Breast epithelium (tissue), 4 donors: ENCODE measurements at places on chromosomes 7 and 10. TPM values are rescaled to one million over a fixed set of nuclear protein-coding genes. Genes with fewer than 3 reads are reported as not detected.

Gene SLC39A12
- under 0.01 TPM for total RNA-seq

Gene FXYD4
- not detected for total RNA-seq

Gene ZNF488
- total RNA-seq: 0.44 TPM

Gene NPM3
- 61.0 TPM for total RNA-seq

Gene LAMB4
- 0.29 TPM for total RNA-seq

Gene LRGUK
- total RNA-seq: 1.6 TPM

Gene CFAP43
- total RNA-seq: 0.32 TPM

Gene NKX1-2
- not detected for total RNA-seq

Gene CNNM1
- 0.98 TPM for total RNA-seq

Gene DNAJC12
- total RNA-seq: 19.0 TPM

Gene CYP2C19
- not detected for total RNA-seq

Gene VSTM2A
- not detected for total RNA-seq

- no peaks in the 10 kb centered on the region for H3K36me3 ChIP-seq
- no peaks in the 10 kb centered on the region for H3K27me3 ChIP-seq
- DNase-seq: no peak
- H3K4me1 ChIP-seq: no peaks in the 10 kb centered on the region
- no peak overlapping the region for H3K4me3 ChIP-seq
- H3K27ac ChIP-seq: no peak overlapping the region
Observed at GRCh38 chr10:77664008-77664407, 26.4 kb upstream of the KCNMA1 start.

GRCh38 chr10:97025613-97026242 is 160.0 kb downstream of the SLIT1 start:
- no peak overlapping the region for H3K4me3 ChIP-seq
- no peaks in the 10 kb centered on the region for H3K4me1 ChIP-seq
- no peaks in the 10 kb centered on the region for H3K36me3 ChIP-seq
- no peak overlapping the region for H3K27ac ChIP-seq

- no peaks in the 10 kb centered on the region for H3K27me3 ChIP-seq
- no peaks in the 10 kb centered on the region for H3K36me3 ChIP-seq
- peak overlapping the region; percentile 41 for H3K4me3 ChIP-seq
- H3K4me1 ChIP-seq: no peaks in the 10 kb centered on the region
- peak; percentile 89 for DNase-seq
Observed at GRCh38 chr10:101830322-101831168, 12.3 kb upstream of the OGA start.

GRCh38 chr10:110354322-110354766 is 49.6 kb upstream of the SMNDC1 start:
- peak; percentile 85 for DNase-seq
- no peaks in the 10 kb centered on the region for H3K36me3 ChIP-seq
- H3K27ac ChIP-seq: peak overlapping the region; percentile 28
- H3K27me3 ChIP-seq: no peaks in the 10 kb centered on the region
- H3K4me3 ChIP-seq: no peak overlapping the region

DNA sequence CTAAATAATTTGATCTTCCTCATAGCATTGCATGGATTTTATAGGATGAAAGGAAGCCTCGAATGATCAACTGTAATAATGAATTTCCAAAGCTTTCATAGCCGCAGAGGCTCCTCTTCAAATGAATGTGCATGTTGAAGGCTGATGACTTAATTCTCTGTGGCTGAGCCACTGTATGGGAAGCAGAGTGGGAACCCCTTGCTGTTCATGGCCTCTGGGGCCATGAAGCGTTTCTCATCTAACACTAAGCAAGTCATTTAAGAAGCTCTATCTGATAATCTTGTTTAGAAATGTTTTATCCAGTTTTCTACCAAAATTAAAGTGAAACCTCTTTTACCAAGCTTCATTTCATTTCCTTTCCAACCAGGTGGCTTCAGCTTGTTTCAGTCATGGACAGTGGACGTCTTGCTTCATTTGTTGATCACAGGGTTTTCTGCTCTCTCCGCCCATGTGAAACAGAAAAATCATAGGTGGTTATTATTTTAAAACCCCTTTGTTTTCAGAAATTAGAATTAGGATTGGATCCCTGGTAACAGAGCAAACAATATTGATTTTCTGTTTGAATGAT is 10.3 kb upstream of the ADARB2 start:
- peaks cover 35% of the 10 kb centered on the region for H3K27me3 ChIP-seq
- no peak for DNase-seq
- H3K36me3 ChIP-seq: no peaks in the 10 kb centered on the region
- no peak overlapping the region for H3K4me3 ChIP-seq
- no peaks in the 10 kb centered on the region for H3K4me1 ChIP-seq

- no peaks in the 10 kb centered on the region for H3K27me3 ChIP-seq
- H3K4me3 ChIP-seq: no peak overlapping the region
- no peak for DNase-seq
- H3K27ac ChIP-seq: no peak overlapping the region
Observed at GRCh38 chr7:112399501-112399900, 50.8 kb upstream of the IFRD1 start.

DNA sequence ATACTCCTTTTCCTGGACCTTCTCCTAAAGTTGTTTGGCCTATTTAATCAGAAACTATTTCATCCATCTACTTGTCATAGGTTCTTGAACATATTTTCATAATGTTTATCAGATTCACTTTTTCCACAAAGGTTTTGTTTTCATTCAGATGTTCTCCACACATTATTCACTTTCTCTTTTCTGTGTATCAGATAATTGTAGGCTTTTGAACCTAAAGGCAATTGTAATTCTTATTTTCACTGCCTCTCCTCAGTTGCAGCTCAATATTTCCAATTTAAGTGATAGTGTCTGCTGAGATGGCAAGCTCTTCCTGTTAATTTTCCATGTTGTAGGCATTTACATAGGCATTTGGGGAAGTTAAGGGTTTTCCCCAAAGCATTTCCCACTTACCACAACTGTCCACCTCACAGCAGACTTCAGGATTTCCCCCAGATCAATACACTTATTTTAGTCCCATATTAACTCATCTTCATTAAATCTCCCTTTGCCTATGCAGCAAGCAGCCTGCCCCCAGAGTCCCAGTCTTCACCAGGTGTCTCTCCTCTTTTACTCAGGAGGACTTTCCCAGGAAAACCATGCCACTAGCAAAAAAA is 12.3 kb upstream of the IKZF1 start:
- no peak overlapping the region for H3K27ac ChIP-seq
- H3K27me3 ChIP-seq: no peaks in the 10 kb centered on the region
- no peak overlapping the region for H3K4me3 ChIP-seq

- no peaks in the 10 kb centered on the region for H3K4me1 ChIP-seq
- no peaks in the 10 kb centered on the region for H3K36me3 ChIP-seq
Observed at GRCh38 chr10:77671594-77672252, 34.1 kb upstream of the KCNMA1 start.

DNA sequence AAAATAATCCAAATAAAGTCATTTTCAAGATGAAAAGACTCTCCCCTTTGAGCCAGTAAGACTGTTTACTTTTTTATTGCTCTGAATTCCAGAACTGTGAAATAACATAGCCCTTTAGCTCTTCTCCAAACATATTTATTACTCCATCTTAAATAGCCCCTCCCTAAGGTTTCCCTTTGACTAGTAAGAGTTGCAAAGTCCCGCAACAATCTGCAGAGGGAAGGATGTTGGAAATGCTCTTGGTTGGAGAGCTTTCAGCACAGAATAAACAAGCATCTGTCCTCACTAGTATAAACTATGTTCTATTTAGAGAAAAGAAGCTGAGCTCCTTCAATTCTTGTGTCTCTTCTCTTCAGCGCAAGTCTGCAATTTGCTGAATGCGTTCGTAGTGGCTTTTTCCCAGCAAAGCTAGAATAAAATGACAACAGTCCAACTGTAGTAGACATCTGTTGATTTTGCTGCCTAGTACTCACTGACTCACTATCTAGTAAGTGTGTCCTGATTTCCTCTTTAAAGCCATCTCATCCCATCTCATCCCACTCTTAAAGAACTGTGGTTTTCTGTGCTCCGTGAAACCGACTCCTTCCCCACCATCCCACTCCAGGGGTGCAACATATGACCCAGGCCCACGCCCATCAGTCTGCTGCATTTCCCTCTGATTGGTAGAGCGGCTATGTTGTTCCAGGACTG is 104.0 kb downstream of the FAM107B start:
- H3K27me3 ChIP-seq: no peaks in the 10 kb centered on the region
- DNase-seq: no peak
- H3K4me1 ChIP-seq: no peaks in the 10 kb centered on the region

DNA sequence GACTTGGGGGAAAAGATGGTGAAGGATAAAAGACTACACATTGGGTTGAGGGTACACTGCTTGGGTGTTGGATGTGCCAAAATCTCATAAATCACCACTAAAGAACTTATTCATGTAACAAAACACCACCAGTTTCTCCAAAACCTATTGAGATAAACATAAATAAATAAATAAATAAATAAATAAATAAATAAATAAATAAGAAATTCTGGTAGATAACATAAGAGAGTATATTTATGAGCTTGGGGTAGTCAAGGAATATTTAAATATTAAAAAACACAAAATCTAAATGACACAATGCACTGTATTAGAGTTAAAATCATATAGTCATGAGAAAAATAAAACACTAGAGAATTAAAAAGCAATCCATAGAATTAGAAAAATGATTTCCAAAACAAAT is 333.5 kb upstream of the NRG3 start:
- H3K36me3 ChIP-seq: no peaks in the 10 kb centered on the region
- H3K4me1 ChIP-seq: no peaks in the 10 kb centered on the region
- H3K27ac ChIP-seq: no peak overlapping the region
- no peaks in the 10 kb centered on the region for H3K27me3 ChIP-seq

DNA sequence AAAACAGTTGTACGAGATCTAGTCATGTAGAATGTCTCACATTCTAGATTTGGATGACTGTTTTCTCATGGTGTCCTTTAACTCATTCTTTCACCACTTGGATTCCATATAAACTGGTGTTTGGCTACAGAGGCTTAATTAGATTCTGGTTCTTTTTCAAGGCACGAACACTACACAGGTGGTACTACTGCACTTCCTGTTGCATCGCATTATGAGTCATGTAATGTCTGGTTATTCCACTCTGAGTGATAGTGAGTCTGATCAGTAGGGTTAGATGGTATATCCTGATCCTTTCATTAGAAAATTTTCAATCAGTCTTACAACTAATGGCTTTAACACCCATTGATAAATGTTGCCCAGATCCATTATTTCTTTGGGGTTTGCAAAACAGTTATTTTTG is 11.2 kb upstream of the AKAP9 start:
- H3K4me1 ChIP-seq: no peaks in the 10 kb centered on the region
- no peak for DNase-seq
- H3K4me3 ChIP-seq: no peak overlapping the region
- H3K36me3 ChIP-seq: no peaks in the 10 kb centered on the region

DNA sequence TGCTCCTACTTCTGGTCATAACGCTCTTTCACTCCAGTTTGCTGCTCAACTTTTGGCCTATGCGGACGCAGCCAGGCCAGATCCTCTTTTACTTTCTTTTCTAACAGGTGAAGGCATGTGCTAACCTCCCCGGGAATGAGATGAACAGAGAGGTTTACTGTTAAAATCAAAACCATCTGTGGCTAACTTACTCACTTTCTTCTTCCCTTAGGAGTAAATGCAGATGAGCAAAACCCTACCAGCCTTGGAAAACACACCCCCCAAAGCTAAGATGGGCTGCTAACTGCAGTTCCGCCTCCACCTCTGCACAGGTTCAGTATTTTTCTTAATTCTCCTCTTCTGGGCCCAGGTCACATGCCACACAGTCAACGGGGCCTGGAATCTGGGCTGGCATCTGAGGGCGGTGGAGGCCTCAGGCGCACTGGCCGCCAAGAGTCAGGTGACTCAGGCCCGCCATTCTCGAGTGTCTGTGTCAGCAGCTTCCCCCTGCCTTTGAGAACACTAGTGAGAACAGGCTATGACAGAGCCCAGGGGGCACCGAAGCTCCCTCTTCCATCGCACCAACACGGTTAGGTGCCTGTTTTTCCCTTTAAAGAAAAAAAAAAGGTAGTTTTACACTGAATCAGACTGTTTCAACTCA is 11.1 kb downstream of the FAM53B start:
- no peak overlapping the region for H3K4me3 ChIP-seq
- no peaks in the 10 kb centered on the region for H3K36me3 ChIP-seq
- DNase-seq: no peak
- no peaks in the 10 kb centered on the region for H3K27me3 ChIP-seq

DNA sequence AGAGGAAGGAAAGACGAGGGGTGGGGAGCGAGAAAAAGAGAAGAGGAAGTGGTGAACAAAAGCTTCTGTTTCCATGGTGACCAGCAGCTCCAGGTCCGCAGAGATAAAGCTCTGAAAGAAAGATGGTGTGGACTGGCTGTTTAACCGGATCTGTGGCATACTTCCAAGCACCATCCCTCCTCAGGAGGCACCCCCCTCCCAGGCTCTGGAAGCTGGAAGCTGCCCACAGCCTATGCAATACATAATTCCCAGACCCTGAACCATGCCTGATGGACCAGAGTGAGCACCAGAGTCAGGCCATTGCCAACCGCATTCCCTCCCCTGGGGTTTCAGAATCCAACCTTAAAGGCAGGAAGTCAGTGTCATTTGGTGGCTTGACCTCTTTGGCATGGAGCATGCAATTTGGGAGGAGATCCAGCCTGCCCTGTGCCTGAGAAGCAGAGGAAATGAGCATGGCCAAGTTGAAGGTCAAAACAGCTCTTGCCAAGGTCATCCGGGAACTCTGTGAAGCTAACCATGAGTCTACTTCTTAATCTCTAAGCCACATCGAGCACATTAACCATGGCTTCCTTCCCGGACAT is 22.2 kb upstream of the CPXM2 start:
- no peaks in the 10 kb centered on the region for H3K4me1 ChIP-seq
- H3K27me3 ChIP-seq: no peaks in the 10 kb centered on the region
- H3K36me3 ChIP-seq: no peaks in the 10 kb centered on the region
- no peak overlapping the region for H3K4me3 ChIP-seq
- no peak overlapping the region for H3K27ac ChIP-seq
- no peak for DNase-seq

- H3K4me1 ChIP-seq: no peaks in the 10 kb centered on the region
- H3K4me3 ChIP-seq: no peak overlapping the region
- H3K36me3 ChIP-seq: no peaks in the 10 kb centered on the region
- H3K27ac ChIP-seq: no peak overlapping the region
- H3K27me3 ChIP-seq: no peaks in the 10 kb centered on the region
Observed at GRCh38 chr10:132293813-132294520, 13.8 kb downstream of the STK32C start.

- H3K27ac ChIP-seq: no peak overlapping the region
- DNase-seq: no peak
- no peaks in the 10 kb centered on the region for H3K27me3 ChIP-seq
- H3K4me1 ChIP-seq: no peaks in the 10 kb centered on the region
- no peaks in the 10 kb centered on the region for H3K36me3 ChIP-seq
Observed at GRCh38 chr7:106367018-106367420, 82.2 kb upstream of the NAMPT start.

DNA sequence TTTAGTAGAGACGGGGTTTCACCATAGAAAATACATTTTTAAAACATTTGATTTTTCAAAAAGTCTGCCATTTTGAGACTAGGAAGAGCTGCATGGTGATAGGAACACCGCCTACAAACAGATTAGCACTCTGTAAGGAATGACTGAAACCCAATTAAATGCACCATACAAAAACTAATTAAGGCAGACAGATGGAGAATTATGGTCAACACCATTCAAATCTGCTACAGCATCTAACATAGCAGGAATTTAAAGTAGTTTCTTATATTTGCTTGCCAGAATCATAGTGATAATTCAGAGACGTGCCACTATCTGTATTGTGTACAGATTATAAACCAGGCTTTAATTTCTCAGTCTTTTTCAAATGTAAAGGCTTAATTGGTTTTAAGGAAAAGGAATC is 68.2 kb downstream of the ENO4 start:
- no peaks in the 10 kb centered on the region for H3K4me1 ChIP-seq
- H3K27me3 ChIP-seq: no peaks in the 10 kb centered on the region
- no peak overlapping the region for H3K4me3 ChIP-seq
- no peak for DNase-seq
- no peak overlapping the region for H3K27ac ChIP-seq
